ENCODE measurements at places on chromosomes 1 and 21.

GRCh38 chr1:116558140-116558549 is 12.7 kb downstream of the CD58 start:
- DNase-seq = no peak

DNA sequence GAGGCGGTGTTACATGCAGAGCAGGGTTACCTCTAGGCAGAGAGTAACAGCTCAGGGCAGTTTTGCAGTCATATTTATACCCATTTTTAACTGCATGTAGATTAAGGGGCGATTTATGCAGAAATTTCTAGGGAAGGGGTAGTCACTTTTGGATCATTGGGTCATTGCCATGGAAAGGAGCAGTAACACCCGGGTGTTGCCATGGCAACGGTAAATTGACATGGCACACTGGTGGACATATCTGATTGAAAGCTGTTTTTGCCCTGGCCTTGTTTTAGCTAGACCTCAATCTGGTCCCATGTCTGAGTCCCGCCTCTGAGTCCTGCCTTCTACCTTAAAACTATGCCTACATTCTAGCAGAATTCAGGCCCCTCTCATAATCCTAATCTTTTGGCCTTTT is 11.8 kb upstream of the USP1 start:
- no peak for DNase-seq

DNA sequence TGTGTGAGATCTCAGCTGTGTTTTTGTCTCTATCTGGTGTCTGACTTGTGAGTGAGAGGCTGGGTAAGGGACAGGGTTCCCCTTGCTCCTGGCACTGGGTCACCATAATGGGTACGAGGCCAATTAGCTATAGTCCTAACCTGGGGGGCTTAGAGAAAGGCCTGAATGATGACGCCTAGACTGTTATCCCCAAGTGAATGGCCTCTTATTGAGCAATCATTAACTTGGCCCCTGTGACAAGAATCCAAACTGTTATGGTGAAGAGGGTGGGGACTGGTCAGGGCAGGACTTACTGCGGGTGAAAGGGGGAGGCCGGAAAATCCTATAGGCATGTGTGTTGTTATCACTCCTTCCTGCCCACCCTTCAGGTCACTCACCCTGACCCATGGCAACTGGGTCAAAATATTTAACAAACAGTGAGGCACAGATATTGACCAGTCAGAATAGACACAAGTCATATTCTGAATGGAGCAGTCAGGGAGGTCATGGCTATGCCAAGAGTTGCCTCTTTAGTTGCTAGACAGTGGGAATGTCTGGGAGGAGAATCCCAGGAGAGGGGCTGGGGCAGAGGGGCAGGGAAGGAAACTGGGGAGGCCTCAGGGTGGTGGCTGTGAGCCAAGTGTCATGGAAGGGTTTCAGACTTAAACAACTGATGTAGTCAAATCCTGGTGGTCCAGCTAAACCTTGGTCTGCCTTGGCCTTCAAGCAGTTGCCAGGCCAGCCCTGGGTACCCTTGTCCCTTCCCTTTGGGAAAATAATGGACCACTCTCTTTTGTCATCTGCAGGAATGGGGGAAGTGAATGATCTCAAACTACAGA is 3.2 kb downstream of the NR0B2 start:
- no peak for DNase-seq

- no peak for DNase-seq
These were observed 65.9 kb upstream of the LBR start for GRCh38 chr1:225493591-225494246.

DNA sequence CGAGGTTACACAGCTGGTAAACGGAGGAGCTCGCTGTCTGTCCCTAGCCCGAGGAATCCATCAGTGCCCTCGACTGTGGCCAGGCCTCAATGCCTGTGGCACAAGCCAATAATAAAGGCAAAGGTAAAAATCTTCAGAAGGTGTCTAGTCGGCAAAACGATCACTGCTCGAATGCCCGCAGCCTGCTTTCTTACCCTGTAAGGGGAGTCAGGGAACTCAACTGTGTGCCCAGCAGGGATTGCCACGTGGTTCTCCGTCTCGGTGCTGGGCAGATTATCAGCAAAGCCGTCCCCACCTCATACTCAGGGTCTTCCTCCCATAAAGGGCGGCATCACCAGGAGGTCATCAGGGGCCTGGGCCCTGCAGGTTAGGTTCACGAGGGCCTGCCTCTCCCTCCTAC is 103.4 kb downstream of the PAX7 start:
- no peak for DNase-seq

DNA sequence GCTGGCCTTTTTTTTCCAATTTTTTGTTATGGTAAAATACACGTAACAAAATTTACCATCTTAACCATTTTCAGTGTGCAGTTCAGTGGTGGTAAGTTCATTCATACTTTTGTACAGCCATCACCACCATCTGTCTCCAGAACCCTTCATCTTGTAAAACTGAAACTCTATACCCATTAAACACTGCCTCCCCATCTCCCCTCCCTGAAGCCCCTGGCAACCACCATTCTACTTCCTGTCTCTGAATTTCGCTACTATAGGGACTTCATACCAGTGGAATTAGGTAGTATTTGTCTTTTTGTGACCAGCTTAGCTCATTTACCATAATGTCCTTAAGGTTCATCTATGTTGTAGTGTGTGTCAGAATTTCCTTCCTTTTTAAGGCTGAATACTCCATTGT is 8.7 kb downstream of the PKNOX1 start:
- no peak for DNase-seq

DNA sequence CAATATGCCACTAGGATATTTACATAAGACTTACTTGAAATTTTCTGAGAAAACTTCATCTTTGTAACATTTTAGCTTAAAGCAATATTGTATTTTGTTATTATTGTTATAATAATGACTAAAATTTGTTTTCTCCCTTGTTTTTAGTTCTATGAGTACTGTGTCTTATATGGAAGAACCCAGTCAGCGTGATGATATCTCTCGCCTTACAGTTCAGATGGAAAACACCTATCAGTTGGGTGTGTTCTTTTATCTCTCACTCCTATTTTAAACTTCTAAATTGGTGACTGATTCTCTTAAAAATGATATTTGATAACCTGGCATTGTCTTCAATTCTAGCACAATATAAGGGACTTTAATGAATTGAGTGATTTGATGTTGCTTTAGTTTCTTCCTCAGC is 18.0 kb downstream of the DYNLT5 start:
- no peak for DNase-seq

- no peak for DNase-seq
These were observed 98.5 kb downstream of the ATF6 start for GRCh38 chr1:161864577-161864976.

- DNase-seq = no peak
These were observed 45.3 kb upstream of the MCOLN3 start for GRCh38 chr1:85093644-85094043.

DNA sequence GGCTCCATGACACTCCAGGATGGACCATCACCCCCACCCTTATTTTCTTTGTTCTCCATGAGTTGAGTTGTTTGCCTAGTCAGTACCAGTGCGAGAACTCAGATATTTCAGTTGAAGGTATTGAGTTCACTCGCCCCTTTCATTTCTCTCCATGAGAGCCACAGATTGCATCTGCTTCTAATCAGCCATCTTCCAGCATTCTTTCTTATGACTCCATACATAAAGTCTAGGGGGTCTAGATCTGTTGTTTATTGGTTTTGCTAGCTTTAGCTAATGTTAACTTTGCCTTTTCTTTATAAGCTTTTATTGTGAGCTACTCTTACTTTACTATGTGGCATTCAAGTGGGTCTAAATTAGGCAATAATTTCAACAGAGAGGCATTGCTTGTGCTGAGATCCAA is 71.6 kb upstream of the PDC start:
- DNase-seq = no peak

GRCh38 chr1:230792691-230793462 is 45.7 kb downstream of the CAPN9 start:
- DNase-seq = no peak

DNA sequence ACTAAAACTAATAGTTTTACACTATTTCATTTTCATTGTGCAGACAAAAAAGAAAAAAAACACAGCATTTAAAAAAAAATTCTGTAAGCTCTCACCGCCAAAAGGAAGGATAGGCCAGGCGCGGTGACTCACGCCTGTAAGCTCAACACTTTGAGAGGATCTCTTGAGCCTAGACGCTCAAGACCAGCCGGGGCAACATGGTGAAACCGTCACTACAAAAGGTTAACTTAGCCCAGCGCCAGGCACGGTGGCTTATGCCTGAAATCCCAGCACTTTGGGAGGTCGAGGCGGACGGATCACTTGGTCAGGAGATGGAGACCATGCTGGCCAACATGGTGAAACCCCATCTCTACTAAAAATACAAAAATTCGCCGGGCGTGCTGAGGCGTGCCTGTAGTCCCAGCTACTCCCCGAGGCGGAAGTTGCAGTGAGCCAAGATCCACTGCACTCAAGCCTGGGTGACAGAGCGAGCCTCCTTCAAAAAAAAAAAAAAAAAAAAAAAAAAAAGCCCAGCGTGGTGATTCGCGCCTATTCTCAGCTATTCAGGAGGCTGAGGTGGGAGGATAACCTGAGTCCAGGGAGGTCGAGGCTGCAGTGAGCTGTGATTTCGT is 14.3 kb upstream of the SPEN start:
- DNase-seq = peak; percentile 51

- DNase-seq = no peak
These were observed 1.1 kb downstream of the SLC50A1 start for GRCh38 chr1:155136748-155137147.

- no peak for DNase-seq
These were observed 8.0 kb downstream of the ELOA start for GRCh38 chr1:23751050-23751814.

DNA sequence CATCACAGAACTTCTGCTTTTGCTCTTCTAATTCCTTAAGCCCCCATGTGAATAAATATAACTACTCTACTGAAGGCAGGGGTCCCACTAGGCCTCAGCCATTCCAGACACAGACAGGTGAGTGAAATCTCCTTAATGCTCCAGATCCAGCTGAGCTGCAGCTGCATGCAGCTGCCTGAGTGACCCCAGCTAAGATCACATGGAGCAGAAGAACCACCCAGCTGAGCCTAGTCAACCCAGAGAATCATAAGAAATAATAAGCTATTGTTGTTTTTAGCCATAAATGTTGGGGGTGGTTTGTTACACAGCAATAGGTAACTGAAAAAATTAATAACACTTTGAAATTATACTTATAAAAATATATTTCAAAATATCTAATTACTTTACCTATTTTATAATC is 220.3 kb downstream of the SIPA1L2 start:
- DNase-seq = no peak

- DNase-seq = no peak
These were observed 19.3 kb downstream of the TP73 start for GRCh38 chr1:3671371-3672180.

- no peak for DNase-seq
These were observed 19.5 kb downstream of the DYRK3 start for GRCh38 chr1:206654828-206655227.

GRCh38 chr1:25688390-25689119 is 72.0 kb downstream of the MAN1C1 start:
- DNase-seq = peak; percentile 4

DNA sequence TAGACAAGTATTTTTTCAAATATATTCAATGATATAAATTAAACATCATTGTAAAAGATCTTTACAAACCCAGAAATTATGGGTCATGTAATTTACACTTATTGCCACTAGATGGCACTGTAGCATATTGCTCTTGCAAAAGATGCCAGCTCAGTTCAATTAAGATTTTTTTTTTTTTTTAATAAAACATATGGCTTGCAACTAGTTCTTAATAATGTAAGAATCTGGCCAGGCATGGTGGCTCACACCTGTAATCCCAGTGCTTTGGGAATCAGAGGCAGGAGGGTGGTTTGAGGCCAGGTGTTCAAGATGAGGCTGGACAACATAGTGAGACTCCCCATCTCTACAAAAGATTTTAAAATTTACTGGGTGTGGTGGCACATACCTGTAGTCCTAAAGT is 49.4 kb upstream of the DESI2 start:
- peak; percentile 63 for DNase-seq

GRCh38 chr1:82366689-82367088 is 566.0 kb downstream of the ADGRL2 start:
- DNase-seq = no peak

- DNase-seq = peak; percentile 71
These were observed 499 bp upstream of the C4BPB start for GRCh38 chr1:207088161-207088560.

DNA sequence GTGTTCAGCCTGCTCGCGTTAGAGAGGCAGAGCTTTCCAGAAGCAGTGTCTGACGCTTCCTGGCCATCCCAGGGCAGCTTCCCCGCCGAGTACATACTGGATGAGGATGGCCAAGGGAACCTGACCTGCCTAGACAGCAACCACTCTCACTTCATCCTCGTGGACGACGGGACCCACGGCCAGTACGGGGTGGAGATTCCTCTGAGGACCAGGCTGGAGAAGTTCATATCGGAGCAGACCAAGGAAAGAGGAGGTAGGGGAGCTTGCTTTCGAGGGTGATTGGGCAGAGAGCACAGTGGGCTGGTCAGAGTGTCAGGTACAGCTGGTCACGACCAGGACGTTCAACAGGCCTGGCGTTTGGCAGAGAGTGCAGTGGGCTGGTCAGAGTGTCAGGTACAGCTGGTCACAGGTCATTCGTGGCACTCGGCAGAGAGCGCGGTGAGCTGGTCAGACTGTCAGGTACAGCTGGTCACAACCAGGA is 22.4 kb downstream of the TRPM2 start:
- DNase-seq = no peak

- DNase-seq = no peak
These were observed 8.1 kb upstream of the COA7 start for GRCh38 chr1:52706136-52706670.

- no peak for DNase-seq
These were observed 419.0 kb upstream of the LRRC7 start for GRCh38 chr1:69148731-69149130.

GRCh38 chr1:206144605-206145004 is 27.4 kb upstream of the AVPR1B start:
- DNase-seq = no peak

- DNase-seq = no peak
These were observed 151.7 kb downstream of the HLX start for GRCh38 chr1:221030990-221031389.

- no peak for DNase-seq
These were observed 252.6 kb downstream of the NFIA start for GRCh38 chr1:61334718-61335589.

- DNase-seq = no peak
These were observed 37.8 kb downstream of the MAN1A2 start for GRCh38 chr1:117405042-117405441.

- DNase-seq = no peak
These were observed 79.7 kb downstream of the KIF26B start for GRCh38 chr1:245234217-245235081.

DNA sequence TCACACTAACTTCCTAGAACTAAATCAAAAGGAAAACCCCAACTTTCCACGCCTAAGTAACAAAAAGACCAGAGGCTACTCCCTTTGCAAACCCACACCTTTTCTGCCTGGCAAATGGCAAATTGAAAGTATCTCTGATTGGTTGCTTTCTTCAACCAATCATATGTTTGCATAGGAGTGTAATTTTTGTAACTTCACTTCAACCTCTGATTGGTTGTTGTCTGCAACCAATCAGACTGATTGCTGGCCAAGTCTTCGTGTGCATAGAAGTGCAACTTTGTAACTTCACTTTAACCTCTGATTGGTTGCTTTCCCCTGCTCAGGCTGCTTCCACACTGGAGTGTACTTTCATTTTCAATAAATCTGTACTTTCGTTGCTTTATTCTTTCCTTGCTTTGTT is 36.9 kb upstream of the PADI2 start:
- no peak for DNase-seq

- DNase-seq = no peak
These were observed 19.3 kb downstream of the TTC39A start for GRCh38 chr1:51310871-51311613.

Measured in LoVo (cell line).